ENCODE measurements at places on chromosomes 13 and 19.

DNA sequence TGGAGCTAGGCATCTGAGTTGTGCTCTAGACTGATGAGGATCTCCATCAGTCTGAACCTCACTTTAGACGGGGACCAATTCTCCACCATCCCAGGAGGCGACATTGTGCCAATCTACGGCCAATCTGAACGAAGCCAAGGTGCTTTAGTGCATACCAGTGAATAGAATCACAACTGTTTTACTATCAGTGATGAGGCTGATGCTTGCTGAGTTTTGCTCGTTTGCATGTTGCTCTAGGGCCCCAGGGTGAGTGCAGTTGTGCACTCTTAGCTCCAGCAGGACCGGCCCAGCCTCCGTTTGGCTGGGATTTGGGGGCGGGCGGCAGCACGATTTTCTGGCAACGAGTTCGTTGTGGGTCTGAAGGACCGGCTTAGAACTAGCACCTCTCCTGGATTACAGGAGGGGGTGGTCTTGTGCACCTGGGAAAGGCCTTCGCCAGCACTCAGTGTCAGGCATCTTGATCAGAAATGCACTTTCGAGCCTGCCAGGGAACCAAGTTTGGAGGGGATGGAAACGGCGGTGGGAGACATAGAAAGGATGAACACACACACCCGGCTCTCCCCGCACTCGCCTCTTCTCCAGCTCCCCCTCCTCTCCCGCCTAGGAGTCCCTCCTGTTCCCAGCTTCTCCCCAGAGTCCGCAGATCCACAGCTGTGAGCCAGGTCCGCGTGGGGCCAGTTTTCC lies 4.4 kb downstream of the GSX1 start:
- DNase-seq, result no peak

GRCh38 chr13:111940892-111941291 lies 126.1 kb upstream of the SOX1 start:
- no peak for DNase-seq

- DNase-seq, result no peak
These were observed 353.5 kb downstream of the DACH1 start for GRCh38 chr13:71513411-71514033.

GRCh38 chr13:45751885-45752284 lies 49.8 kb downstream of the CBY2 start:
- no peak for DNase-seq

DNA sequence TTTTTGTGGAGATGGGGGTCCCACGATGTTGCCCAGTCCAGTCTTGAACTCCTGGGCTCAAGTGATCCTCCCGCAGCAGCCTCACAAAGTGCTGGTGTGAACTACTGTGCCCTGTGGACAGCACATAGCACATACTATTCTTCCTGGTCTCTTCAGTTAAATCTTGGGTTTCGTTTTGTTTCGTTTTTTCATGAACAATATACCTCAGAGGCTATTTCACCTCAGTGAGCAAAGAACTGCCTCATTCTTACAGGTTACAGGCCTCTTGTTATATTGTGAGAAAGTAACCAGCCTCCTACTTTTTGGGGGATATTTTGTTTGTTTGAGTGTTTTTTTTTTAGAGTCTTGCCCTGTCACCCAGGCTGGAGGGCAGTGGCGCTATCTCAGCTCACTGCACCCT lies 1.3 kb upstream of the C3 start:
- DNase-seq, result no peak

DNA sequence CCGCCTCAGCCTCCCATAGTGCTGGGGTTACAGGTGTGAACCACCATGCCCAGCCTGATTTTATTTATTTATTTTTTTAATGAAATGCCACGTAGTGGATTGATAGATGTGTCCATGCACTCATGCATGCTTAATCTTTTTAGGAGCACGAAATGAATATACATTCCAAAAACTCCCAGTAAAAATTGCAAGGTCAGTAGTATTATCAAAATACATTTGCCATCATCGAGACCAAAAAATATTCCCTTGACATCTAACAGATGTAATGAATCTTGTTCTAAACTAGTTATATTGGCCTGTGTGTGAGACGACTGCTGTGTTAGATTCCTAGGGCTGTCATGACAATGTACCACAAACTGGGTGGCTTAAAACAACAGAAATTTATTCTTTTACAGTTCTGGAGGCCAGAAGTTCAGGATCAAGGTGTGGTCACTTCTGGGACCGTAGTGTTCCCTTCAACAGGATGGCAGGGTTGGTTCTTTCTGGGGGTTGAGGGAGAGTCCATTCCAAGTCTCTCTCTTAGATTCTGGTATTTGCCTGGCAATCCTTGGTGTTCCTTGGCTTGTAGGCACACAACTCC lies 56.1 kb upstream of the UBL3 start:
- DNase-seq, result no peak

GRCh38 chr19:48770266-48770665 lies 14.9 kb downstream of the FGF21 start:
- peak; percentile 58 for DNase-seq

GRCh38 chr13:20977394-20977793 lies 74.8 kb upstream of the XPO4 start:
- no peak for DNase-seq

DNA sequence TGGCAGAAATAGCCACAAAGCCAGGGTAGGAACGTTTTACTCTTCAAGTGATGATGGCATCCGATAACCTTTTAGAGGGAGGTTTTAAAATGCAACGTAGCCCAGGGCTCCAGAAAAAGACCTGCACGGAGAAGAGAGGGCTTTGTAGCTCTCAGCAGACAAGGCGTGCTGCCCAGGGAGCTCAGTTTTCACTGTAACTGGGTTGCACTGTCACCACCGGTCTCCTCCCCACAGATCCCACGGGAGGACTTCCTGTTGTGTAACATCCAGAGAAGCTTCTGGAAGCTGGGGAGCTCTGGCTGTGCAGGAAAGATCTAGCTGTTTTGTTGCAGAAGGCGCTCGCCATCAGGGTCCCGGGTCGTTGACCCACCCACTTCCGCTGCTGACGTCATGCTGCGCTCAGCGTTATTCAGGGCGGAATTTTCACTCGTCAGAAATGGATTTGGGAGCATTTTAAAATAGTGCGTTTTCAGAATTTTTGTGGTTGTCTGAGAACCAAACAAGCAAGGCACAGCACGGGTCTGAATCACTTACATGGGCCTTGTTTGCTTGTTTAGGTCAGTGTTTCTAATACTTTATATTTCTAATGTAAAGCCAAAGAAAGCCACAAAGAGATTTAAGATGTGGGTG lies 50.8 kb downstream of the ATP11A start:
- DNase-seq, result peak; percentile 83

GRCh38 chr19:36110487-36111199 lies at the start of gene OVOL3:
Gene OVOL3 (plus strand): TSS chr19:36111143. CDS start chr19:36111203, 60 bp downstream.
- DNase-seq, result no peak

GRCh38 chr19:28498404-28498976 lies 714.5 kb downstream of the UQCRFS1 start:
- DNase-seq, result no peak

- DNase-seq, result no peak
These were observed 363.2 kb downstream of the SLITRK6 start for GRCh38 chr13:85436029-85436428.

DNA sequence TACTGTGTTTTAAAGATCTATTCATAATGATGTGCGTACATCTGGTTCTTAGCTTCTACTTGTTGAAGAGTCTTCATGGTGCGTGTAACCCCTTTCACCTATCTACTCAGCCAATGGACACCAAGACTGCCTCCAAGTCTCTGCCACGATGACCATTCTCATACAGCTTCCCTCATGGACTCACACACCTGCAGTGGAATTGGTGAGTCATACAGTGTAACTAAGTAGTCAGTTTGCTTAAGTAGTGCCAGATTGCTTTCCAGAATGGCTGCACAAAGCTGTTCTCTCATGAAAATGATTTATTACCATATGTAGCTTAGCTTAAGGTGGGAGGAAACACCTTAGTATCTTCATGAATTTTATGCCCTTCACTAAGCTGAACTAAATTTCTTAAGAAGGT lies 112.3 kb downstream of the AKAP11 start:
- no peak for DNase-seq

All from GM23248 (cell line).